ENCODE measurements at places on chromosomes 4 and X. TPM values are rescaled to one million over a fixed set of nuclear protein-coding genes. Genes with fewer than 3 reads are reported as not detected.

DNA sequence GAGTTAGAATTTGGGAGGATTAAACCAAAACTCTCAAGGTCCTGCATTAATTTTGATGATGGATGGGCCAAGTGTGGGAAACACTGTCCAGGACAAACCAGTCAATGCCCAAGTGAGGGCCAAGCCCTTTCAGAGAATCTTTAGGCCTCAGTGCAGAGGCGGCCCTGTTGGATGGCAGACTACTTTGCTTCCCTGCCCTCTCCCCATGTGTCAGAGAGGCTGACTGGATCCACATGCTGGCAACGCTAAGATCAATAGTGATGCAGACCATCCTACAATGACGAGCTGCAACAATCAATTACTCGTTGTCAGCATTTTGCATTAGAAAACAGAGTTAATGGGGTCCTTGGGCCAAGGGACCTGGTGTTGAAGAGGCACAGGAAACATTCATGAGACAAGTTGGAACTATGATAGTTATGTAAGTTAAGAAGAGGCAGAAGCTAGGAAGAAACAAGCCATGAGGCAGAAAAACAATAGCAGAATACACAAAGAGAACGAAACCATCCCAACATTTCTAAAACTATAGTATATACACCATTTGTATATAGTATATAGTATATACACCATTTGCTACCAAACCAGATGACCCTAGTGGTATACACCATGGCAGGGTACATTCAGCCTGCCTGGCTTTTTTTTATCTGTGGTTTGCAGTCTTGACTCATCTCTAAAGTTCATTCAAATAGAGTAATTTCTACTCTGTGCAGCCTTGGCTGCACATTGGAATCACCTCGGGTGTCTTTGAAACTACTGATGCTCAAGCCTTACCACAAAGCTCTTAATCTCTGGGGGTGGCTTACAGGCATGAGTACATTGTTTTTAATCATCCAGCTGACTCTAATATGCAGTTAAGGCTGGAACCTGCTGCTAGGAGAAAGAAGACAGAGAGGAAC lies 147.7 kb upstream of the GYPA start:
- H3K36me3 ChIP-seq: no peaks in the 10 kb centered on the region
- H3K4me3 ChIP-seq: no peak overlapping the region
- no peaks in the 10 kb centered on the region for H3K4me1 ChIP-seq

- no peaks in the 10 kb centered on the region for H3K27me3 ChIP-seq
- H3K36me3 ChIP-seq: no peaks in the 10 kb centered on the region
- peak overlapping the region; percentile 65 for H3K27ac ChIP-seq
- H3K4me3 ChIP-seq: no peak overlapping the region
Measured at GRCh38 chr4:142405021-142405694, 440.9 kb downstream of the INPP4B start.

FDCSP gene
- total RNA-seq: not detected

- H3K4me3 ChIP-seq: peak overlapping the region; percentile 77
- H3K27ac ChIP-seq: no peak overlapping the region
Measured at GRCh38 chr4:121070696-121071639, 1.4 kb downstream of the NDNF start.

- H3K27me3 ChIP-seq: no peaks in the 10 kb centered on the region
- H3K27ac ChIP-seq: no peak overlapping the region
- H3K4me3 ChIP-seq: no peak overlapping the region
- no peaks in the 10 kb centered on the region for H3K36me3 ChIP-seq
- DNase-seq: no peak
Measured at GRCh38 chr4:80592950-80593349, 257.4 kb downstream of the CFAP299 start.

DNA sequence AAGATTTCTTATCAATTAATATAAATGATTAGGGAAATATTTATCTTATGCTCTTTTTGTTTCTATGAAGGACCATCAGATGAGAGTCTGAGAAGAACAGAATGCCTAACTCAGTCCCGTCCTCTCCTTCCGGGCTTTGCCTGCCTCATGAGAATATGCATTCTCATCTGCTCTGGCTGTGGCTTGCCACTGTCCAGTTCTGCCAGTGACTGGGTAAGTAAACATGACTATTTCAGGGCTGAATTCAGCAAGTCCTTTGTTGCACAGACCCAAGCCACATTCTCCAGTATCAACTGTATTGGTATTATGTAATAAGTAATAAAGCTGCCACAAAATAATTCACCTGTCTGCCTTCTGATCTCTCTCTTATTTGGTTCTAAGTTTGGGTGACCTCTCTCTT lies 110.7 kb downstream of the WDFY3 start:
- H3K27me3 ChIP-seq: no peaks in the 10 kb centered on the region
- H3K4me1 ChIP-seq: peaks cover 10% of the 10 kb centered on the region
- H3K4me3 ChIP-seq: no peak overlapping the region
- H3K27ac ChIP-seq: no peak overlapping the region

DNA sequence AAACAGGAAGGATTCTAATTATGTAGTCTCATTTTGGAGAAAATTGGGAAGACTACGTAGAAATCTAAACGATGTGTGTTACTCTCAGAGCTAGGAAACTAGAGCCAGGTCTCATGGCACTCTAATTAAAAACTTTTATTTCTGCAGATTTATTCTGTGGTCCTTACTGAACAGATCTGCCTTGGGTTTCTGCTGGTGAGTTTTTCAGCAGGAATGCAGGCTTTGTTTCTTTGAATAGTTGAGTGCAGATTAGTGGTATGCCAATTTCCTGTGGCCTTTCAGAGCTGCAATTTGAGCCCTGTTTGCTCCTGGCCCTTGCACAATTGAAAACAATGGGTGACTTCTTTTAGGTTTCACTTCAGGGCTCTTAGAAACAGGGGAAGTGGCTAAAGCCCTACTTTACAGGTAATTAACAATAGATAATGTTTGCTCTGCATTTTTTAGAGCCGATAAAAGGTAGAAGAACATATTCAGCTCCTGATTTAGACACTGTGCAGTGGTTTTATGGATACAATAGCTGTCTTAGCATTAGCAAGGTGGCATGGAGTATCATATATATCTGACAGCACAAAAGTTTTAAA lies 21.8 kb downstream of the SPRY1 start:
- H3K4me1 ChIP-seq: peaks cover 7% of the 10 kb centered on the region
- no peaks in the 10 kb centered on the region for H3K27me3 ChIP-seq
- peak overlapping the region; percentile 82 for H3K27ac ChIP-seq

LNX1 gene
- total RNA-seq: 4.4 TPM

DNA sequence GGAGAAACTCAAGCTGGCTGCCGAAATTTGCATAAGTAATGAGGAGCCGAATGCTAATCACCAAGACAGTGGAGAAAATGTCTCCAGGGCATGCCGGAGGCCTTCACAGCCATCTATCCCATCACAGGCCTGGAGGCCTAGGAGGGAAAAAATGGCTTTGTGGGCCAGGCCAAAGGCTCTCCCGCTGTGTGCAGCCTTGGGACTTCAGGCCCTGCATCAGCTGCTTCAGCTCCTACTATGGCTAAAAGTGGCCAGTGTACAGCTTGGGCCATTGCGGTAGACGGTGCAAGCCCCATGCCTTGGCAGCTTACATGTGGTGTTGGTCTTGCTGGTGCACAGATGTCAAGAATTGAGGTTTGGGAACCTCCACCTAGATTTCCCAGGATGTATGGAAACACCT lies 162.6 kb upstream of the FAM47A start:
- no peak overlapping the region for H3K27ac ChIP-seq
- no peaks in the 10 kb centered on the region for H3K27me3 ChIP-seq
- no peaks in the 10 kb centered on the region for H3K36me3 ChIP-seq

H2AZ1 gene
- total RNA-seq: 580 TPM

- no peak for DNase-seq
- H3K36me3 ChIP-seq: no peaks in the 10 kb centered on the region
- H3K4me1 ChIP-seq: peaks cover 2% of the 10 kb centered on the region
- no peak overlapping the region for H3K27ac ChIP-seq
- H3K4me3 ChIP-seq: no peak overlapping the region
Measured at GRCh38 chr4:182494103-182494502, 250.9 kb downstream of the TENM3 start.

DNA sequence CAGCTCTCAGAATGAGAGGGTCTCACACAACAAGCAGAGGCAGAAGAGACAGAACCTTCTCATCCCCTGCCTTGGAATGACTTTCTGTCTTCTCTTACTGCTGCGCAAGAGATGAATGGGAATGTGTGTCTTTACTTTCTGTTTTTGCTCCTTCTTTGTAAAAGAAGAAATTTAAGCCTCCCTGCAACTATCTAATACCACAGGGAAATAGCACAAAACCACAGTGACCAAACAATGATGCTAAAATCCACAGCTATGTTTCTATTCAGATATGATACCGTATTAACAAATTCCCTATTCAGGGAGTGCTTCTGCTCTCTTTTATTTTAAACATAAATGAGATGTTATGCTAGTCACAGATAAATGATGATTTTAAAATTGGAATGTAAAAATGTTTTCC lies 173.8 kb upstream of the RAI2 start:
- H3K4me1 ChIP-seq: no peaks in the 10 kb centered on the region
- DNase-seq: no peak
- H3K27me3 ChIP-seq: no peaks in the 10 kb centered on the region
- H3K27ac ChIP-seq: no peak overlapping the region
- no peak overlapping the region for H3K4me3 ChIP-seq
- H3K36me3 ChIP-seq: no peaks in the 10 kb centered on the region

LGI2 gene
- 6.3 TPM for total RNA-seq

CT45A10 gene
- not detected for total RNA-seq

GRCh38 chr4:7362341-7362740 lies 72.4 kb downstream of the PSAPL1 start:
- no peaks in the 10 kb centered on the region for H3K4me1 ChIP-seq
- H3K27ac ChIP-seq: no peak overlapping the region
- peaks cover 72% of the 10 kb centered on the region for H3K27me3 ChIP-seq
- H3K4me3 ChIP-seq: no peak overlapping the region
- H3K36me3 ChIP-seq: no peaks in the 10 kb centered on the region
- no peak for DNase-seq

AWAT2 gene
- not detected for total RNA-seq

- H3K4me1 ChIP-seq: no peaks in the 10 kb centered on the region
- no peak overlapping the region for H3K27ac ChIP-seq
- H3K27me3 ChIP-seq: no peaks in the 10 kb centered on the region
- no peak for DNase-seq
- no peak overlapping the region for H3K4me3 ChIP-seq
Measured at GRCh38 chr4:182233310-182234090, 9.7 kb upstream of the TENM3 start.

DNA sequence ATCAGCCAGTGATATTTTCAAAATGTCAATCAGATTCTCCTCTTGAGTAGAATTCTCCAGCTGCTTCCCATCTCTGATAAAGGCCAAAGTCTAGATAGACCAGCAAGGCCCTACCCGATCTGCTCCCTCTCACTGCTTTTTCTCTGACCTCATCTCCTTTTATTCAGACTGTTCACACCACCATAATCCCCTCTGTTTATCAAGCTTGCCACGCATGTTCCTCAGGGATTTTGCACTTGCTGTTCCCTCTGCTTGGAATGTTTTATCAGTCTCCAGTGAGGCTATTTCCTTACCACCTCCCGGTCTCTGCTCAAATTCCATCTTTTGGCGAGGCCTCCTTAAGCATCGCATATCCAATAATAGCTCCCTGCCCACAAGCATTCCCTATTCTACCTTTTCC lies 20.1 kb downstream of the NOCT start:
- H3K27ac ChIP-seq: no peak overlapping the region
- peaks cover 35% of the 10 kb centered on the region for H3K36me3 ChIP-seq
- no peak overlapping the region for H3K4me3 ChIP-seq
- DNase-seq: no peak
- H3K27me3 ChIP-seq: no peaks in the 10 kb centered on the region

- no peaks in the 10 kb centered on the region for H3K27me3 ChIP-seq
- peaks cover 3% of the 10 kb centered on the region for H3K4me1 ChIP-seq
- H3K27ac ChIP-seq: no peak overlapping the region
- no peaks in the 10 kb centered on the region for H3K36me3 ChIP-seq
- no peak for DNase-seq
Measured at GRCh38 chr4:145390571-145390970, 91.1 kb upstream of the SMAD1 start.

DNA sequence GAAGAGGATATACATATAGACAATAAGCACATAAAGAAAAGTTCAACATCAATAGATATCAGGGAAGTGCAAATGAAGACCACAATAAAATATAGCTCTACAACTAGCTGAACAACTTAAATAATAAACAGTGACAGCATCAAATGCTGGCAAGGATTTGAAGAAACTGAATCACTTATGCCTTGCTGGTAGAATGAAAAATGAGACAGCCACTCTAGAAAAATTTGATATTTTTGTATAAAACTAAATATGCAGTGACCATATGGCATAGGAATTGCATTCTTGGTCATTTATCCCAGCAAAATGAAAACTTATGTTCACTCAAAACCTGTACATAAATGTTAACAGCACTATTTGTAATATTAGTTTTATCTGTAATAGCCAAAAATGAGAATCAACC lies 1102.0 kb downstream of the C4orf33 start:
- no peaks in the 10 kb centered on the region for H3K27me3 ChIP-seq
- H3K4me1 ChIP-seq: no peaks in the 10 kb centered on the region
- no peak for DNase-seq
- H3K4me3 ChIP-seq: no peak overlapping the region
- no peaks in the 10 kb centered on the region for H3K36me3 ChIP-seq

- no peaks in the 10 kb centered on the region for H3K4me1 ChIP-seq
- H3K4me3 ChIP-seq: no peak overlapping the region
- no peak overlapping the region for H3K27ac ChIP-seq
- no peaks in the 10 kb centered on the region for H3K27me3 ChIP-seq
- H3K36me3 ChIP-seq: peaks cover 74% of the 10 kb centered on the region
- DNase-seq: no peak
Measured at GRCh38 chr4:82360298-82361177, 13.3 kb downstream of the HNRNPD start.

IL2RG gene
- total RNA-seq: not detected

DNA sequence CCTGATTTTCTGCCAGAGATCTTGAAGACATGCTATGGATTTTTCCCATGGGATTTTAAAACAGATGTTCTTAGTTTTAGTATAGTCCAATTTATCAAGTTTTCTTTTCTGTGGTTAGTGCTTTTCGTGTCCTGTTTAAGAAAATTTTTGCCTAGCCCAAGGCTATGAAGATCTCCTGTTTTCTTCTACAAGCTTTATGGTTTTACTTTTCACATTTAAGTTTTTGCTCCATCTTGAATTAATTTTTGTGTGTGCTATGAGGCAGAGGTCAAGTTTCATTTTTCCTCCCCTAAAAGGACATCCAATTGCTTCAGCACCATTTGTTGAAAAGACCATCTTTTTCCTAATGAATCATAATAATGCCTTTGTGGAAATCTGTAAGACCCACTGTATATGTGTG lies 65.6 kb downstream of the POLR2B start:
- no peaks in the 10 kb centered on the region for H3K36me3 ChIP-seq
- H3K27me3 ChIP-seq: no peaks in the 10 kb centered on the region
- DNase-seq: no peak
- no peak overlapping the region for H3K27ac ChIP-seq
- H3K4me1 ChIP-seq: no peaks in the 10 kb centered on the region
- H3K4me3 ChIP-seq: no peak overlapping the region

GRCh38 chrX:47216393-47216925 lies 2.0 kb upstream of the CDK16 start:
- peaks cover 38% of the 10 kb centered on the region for H3K36me3 ChIP-seq
- DNase-seq: no peak
- H3K4me3 ChIP-seq: no peak overlapping the region
- no peaks in the 10 kb centered on the region for H3K27me3 ChIP-seq
- H3K4me1 ChIP-seq: no peaks in the 10 kb centered on the region
